ENCODE measurements at places on chromosomes 2 and 18.

- DNase-seq, result no peak
These were observed 117.6 kb upstream of the RASGRP3 start for GRCh38 chr2:33358878-33359277.

DNA sequence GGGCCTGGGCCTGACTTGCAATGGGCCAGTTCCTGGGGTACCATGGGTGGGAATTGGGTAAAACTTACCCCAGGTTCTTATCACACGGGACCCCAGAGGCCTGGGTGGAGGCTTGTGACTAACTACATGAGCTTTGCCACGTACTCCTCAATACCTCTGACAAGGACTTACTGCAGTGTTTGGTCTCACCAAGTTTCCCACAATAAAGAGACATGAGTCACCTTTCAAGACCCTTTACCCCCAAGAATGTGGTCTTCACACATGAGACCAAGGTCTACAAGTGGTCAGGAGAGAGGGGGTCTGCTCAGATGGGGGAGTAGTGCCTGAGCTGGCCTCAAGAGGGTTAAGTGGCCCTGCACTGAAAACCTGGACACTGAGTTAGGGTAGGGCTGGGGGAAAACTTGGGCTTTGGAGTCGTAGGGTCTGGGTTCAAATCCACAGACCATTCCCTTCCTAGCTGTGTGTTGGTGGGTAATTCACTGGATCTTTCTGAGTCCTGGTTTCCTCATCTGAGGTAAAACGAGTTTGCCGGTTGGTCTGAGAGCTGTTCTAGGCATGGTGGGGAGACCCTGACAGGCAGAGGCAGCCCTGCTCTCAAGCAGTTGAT, 2.0 kb upstream of the GNLY start:
- DNase-seq, result no peak

DNA sequence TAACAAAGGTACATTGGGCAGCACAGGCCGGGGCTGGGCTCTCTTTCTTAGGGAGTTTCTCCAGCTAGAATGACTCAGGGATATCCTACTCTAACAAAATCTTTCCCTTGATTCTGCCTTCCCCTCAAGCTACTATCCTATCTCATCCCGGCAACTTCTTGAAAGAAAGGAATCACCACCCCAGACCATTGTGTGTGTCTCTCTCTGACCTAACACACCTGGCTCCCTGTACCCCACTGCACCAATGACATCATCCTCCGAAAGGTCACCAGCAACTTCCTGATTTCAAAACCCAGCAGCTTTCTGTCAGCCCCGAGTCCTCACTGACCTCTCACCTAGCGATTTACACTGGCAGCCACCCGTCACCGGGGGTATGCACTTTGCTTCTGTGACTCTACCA, 72.1 kb upstream of the MAP4K4 start:
- DNase-seq, result no peak

DNA sequence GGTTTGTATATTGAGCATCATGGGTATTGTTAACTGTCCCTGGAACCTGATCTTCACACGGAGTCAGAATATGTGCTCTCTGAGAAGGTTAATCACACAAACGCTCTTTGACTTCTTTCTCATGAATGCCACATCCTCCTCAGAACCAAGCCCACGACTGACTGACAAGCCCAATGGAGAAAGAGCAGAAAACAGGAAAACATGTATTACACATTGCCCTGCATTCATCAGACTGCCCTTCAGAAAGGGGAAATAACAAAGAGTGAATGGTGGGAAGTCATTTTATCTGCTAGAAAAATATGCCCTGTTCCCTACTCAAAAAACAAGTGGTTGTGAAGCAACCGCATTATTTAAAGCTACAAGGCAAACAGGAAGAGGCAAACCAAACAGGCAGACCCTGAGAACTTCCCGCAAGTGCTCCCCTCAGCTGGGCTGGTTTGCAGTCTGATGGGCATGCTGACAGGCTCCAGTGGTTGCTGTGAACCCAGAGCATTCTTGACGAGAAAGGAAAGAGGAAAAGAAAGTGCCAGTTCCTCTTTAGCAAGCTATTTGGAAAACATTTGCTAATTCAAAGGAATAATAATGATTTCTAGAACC, 172.9 kb upstream of the SETBP1 start:
- DNase-seq, result no peak

GRCh38 chr2:164213916-164214315, 407.4 kb downstream of the GRB14 start:
- DNase-seq, result no peak

DNA sequence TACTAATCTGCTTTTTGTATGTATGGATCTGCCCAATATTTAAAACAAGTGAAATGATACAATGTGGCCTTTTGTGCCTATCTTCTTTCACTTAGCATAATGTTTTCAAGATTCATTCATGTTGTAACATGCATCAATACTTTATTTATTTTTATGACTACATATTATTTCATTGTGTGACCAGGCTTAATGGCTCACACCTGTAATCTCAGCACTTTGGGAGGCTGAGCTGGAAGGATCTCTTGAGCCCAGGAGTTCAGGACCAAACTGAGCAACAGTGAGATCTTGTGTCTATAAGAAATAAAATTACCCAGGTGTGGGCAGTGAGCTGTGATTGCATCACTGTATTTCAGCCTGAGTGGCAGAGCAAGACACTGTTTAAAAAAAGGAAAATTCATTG, 33.2 kb downstream of the SPOPL start:
- DNase-seq, result no peak

GRCh38 chr2:222269132-222269531, 29.7 kb downstream of the PAX3 start:
- DNase-seq, result no peak

DNA sequence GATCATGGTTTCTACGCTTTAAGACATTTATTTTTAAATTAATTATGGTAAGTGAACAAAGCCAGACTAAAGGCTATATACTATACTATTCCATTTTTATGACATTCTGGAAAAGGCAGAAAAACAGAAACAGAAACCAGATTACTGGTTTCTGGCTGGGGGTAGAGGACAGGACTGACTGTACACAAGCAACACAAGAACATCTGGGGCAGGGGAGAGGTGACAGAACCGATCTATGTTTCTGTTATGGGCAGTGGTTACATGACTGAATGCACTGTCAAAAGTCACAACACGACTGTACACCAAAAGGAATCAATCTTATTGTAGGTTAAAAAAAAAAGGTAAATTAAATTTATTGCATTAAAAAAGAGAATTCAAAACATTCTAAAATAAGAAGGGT, 64.7 kb downstream of the PTPN2 start:
- no peak for DNase-seq

GRCh38 chr18:75727456-75727855, 300.0 kb upstream of the SMIM21 start:
- peak; percentile 1 for DNase-seq

GRCh38 chr18:2883076-2883735, 36.4 kb downstream of the EMILIN2 start:
- DNase-seq, result no peak

GRCh38 chr2:79892123-79892522, 379.3 kb downstream of the CTNNA2 start:
- DNase-seq, result no peak

DNA sequence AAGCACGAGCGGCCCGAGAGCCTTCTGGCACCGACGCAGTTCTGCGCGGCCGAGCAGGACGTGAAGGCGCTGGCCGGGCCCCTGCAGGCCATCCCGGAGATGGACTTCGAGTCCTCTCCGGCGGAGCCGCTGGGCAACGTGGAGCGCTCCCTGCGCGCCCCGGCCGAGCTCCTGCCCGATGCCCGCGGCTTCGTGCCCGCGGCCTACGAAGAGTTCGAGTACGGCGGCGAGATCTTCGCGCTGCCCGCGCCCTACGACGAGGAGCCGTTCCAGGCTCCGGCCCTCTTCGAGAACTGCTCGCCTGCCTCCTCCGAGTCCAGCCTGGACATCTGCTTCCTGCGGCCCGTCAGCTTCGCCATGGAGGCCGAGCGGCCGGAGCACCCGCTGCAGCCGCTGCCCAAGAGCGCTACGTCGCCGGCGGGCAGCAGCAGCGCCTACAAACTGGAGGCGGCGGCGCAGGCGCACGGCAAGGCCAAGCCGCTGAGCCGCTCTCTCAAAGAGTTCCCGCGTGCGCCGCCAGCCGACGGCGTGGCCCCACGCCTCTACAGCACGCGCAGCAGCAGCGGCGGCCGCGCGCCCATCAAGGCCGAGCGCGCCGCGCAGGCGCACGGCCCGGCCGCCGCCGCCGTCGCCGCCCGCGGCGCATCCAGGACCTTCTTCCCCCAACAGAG, 70.4 kb downstream of the ARHGEF33 start:
- peak; percentile 82 for DNase-seq

GRCh38 chr2:150159300-150159699, 328.2 kb downstream of the RND3 start:
- DNase-seq, result no peak

- DNase-seq, result no peak
These were observed 157.1 kb downstream of the BCL2 start for GRCh38 chr18:63162271-63163014.

- DNase-seq, result no peak
These were observed 600 bp upstream of the MAPRE2 start for GRCh38 chr18:35040638-35040987.

GRCh38 chr2:173669888-173670287, 295.3 kb downstream of the SP3 start:
- DNase-seq, result no peak

DNA sequence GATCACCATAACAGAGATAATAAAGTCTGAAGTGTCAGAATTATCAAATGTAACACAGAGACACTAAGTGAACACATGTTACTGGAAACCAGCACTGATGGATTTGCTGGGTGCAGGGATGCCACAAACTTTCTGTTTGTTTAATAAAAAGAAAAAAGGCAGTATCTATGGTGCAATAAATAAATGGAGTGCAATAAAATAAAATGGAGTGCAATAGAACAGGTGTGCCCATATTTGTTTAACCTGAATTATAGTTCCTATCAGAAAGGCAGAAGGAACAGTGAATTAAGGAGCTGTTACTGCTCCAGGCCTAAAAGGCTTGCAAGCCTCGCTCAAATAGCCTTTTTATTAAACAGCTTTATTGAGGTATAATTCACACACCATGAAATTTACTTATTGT, 81.0 kb upstream of the KIDINS220 start:
- no peak for DNase-seq

GRCh38 chr2:15733867-15734673, 142.4 kb downstream of the DDX1 start:
- DNase-seq, result no peak

DNA sequence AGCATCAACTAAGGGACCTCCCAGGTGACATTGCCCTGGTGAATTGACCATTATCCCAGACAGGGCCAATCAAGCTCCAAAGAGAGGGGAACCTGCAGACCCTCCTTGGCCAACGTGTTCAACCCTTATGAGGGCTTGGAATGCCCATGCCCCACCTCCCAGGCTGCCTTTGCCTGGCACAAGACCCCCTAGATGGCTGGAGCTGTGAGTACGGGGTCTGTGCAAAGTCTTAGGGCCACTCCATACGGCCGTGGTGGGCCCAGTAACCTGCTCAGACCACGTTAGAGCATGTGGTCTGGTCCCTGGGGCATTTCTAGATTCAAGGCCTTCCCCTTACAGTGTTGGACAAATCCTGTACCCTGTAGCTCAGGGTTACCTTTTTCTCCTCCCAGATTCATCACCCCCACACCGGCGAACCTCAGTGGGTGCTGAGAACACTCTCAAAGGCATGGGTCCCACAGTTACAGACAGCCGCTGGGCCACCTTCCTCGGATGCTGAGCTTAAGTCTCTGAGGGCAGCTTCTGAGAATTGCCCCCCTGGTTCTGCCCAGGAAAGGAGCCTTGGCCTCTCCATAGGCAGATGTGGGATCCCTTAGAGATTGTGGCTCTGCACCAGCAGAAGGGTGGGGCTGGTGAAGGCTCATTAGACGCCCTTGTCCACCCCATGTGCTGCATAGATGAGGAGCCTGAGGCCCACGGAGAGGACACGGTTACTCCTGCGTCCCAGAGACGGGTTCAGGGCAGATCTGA, 18.3 kb upstream of the KCNK3 start:
- DNase-seq, result no peak

DNA sequence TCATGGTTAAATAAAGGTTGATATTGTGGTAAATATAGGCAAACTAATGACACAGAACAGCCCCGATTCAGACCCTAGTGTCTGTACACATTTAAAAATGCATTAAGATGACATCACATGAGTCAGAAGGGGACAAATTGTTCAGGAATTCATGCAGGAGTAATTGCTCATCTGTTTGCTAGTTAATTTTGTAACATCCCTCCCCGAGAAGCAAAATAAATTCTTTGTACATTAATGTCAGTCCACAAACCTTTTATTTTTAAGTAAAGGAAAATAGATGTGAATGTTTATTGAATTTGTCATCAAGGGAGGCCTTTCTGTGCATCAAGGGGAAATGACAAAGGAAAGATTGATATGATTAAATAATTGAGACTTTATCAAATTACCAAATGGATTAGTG, 69.9 kb downstream of the SH3BP4 start:
- DNase-seq, result peak; percentile 78

Measured in fibroblast of gingiva (primary cell).